ENCODE measurements at places on chromosomes 1 and 21. TPM values are rescaled to one million over a fixed set of nuclear protein-coding genes. Genes with fewer than 3 reads are reported as not detected.

The FBLIM1 gene
- total RNA-seq = 80.5 TPM

The A3GALT2 gene
- not detected for total RNA-seq

The MNDA gene
- not detected for total RNA-seq

The RAB3GAP2 gene
- total RNA-seq = 18.5 TPM

The RIMS3 gene
- 0.29 TPM for total RNA-seq

The CLEC20A gene
- total RNA-seq = 1.4 TPM

The SH3D21 gene
- total RNA-seq = 2.1 TPM

The MRPL39 gene
- total RNA-seq = 31.0 TPM

The CITED4 gene
- 10.4 TPM for total RNA-seq

The PAQR6 gene
- total RNA-seq = not detected

The AMY2A gene
- not detected for total RNA-seq

The KCNJ9 gene
- 0.71 TPM for total RNA-seq

The ASCL5 gene
- total RNA-seq = not detected

The SPRR2G gene
- not detected for total RNA-seq

The GBP3 gene
- total RNA-seq = 33.8 TPM

The GBP7 gene
- total RNA-seq = not detected

The SLC2A5 gene
- total RNA-seq = 3.5 TPM

The KPRP gene
- total RNA-seq = not detected

The PAQR7 gene
- total RNA-seq = 20.6 TPM

The CLDN19 gene
- not detected for total RNA-seq

The CCDC185 gene
- not detected for total RNA-seq

The NCAM2 gene
- 1.2 TPM for total RNA-seq

The LRRC7 gene
- total RNA-seq = under 0.01 TPM

All from myometrial cell (primary cell).